Left kidney (tissue), 8 donors: ENCODE measurements at places on chromosomes 7 and 10. TPM values are rescaled to one million over a fixed set of nuclear protein-coding genes. Genes with fewer than 3 reads are reported as not detected.
A peak's percentile ranks its signal among the peaks of the same experiment; 100 is the strongest.

GRCh38 chr10:85148693-85149640 is 820.6 kb downstream of the CCSER2 start:
- DNase-seq = no peak

GRCh38 chr10:86451604-86451960 is 70.0 kb downstream of the WAPL start:
- DNase-seq = peak; percentile 12

DNA sequence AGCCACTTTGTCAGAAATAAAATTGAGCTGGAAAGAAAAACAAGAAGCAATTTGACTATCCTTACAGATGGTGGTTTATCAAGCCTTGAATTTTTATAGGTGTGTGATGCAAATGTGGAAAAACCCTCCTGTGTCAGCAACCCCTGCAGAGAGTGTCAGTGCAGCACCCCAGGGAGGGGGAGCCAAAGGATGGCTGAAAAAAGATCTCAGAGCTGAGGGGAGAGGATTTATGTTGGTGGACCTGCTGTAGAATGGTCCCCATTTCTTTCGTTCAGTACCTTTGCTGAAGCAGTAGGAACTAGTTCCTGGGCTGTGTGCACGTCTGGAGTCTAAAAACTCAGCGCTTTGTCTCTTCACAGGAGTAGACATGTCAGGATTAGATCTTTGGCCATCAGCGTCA is 239.0 kb downstream of the PHTF2 start:
- DNase-seq = no peak

- DNase-seq = no peak
Observed at GRCh38 chr10:105094048-105094447, 453.0 kb downstream of the SORCS3 start.

- no peak for DNase-seq
Observed at GRCh38 chr10:121838149-121838548, 89.7 kb downstream of the ATE1 start.

DNA sequence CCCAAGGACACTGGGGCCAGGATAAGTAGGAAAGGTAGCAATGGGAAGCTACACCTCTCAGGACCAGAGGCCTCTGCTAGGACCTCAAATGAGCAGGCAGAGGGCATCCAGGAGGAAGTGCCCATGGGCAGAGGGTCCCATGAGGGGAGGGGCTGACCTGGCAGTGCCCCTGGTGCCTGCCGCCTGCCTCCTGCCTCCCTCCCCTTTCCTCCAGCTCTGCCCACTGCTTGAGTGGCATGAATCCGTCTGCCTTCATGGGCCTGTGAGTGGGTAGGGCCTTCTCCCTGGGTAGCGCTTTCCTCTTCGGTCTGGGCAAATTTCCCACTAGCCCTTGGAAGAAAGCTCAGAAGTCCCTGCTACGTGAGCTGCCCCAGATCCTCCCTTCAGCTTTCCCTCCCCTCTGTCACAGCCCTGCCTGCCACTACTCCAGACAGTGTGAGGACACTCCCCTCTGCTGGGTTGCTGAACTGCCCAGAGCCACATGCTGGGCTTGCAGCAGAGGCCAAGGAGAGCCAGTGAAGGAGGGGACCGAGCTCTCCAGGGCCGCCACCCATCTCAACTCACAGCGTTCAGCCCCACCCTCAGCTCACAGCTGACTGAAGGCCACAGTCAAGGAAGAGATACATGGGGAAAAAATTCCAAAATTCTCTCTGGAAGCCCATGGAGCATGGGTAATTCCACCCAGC is 141.4 kb downstream of the ARHGAP22 start:
- no peak for DNase-seq

- DNase-seq = no peak
Observed at GRCh38 chr10:44806950-44807349, 104.2 kb upstream of the TMEM72 start.

DNA sequence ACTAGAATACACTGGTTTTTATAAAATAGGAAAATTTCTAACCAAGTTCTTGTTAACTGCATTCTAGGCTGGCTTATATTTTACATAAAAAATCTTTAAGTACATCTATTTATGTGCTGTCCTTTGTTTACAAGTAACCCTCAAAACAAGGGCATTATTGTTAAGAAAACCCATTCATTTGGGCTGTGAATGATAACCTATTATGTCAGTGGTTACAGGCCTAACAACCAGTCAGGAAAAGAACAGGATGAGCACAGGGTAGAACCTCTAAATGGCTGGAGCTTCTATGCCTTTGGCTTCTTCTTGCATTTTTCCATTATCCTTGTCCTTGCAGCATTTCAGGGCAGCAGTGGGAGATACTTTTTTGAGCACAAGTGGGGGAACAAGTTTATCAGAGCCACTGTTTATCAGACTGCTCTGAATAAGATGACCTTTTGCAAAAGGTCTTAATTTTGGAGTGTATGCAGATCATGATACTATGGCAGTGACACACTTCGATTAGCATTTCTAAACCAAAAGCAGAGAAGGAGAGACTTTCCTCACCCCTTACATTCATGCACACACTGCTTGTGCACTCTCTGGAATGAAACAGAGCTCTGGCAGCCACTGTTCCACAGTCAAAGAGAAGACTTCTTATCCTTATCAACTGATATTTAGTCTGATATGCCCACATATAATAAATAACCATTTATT is 10.9 kb downstream of the GPR37 start:
- no peak for DNase-seq

- DNase-seq = no peak
Observed at GRCh38 chr7:144038887-144039286, 9.9 kb upstream of the OR2A5 start.

DNA sequence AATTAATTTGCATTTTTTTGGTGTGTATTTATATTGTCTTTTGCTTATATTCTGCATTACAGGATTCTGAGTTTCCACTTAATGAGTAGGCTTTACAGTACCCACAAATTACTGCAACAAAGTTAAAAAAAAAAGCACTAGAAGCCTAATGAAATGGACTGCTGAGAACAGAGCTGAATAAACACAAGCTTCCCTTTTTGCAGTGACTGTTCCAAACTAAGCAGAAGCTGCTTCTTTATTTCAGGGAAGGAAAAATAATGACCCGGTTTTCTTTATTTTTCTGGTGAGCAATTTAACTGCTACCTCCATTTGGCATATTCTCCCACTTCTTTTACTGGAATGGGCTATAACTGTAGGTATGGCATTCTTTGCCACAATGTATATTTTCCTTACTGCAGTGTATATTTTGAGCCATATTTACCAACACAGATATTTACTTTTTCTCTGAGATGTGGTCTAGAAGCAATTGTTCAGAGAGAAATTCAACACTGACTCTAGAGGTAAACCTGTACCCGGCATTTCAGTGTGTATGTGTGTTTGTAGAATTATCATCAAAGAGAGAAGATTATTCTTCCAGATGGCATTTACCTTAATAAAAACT is 56.9 kb downstream of the HDAC9 start:
- DNase-seq = no peak

GRCh38 chr7:28996836-28997235 is 38.7 kb upstream of the TRIL start:
- no peak for DNase-seq

DNA sequence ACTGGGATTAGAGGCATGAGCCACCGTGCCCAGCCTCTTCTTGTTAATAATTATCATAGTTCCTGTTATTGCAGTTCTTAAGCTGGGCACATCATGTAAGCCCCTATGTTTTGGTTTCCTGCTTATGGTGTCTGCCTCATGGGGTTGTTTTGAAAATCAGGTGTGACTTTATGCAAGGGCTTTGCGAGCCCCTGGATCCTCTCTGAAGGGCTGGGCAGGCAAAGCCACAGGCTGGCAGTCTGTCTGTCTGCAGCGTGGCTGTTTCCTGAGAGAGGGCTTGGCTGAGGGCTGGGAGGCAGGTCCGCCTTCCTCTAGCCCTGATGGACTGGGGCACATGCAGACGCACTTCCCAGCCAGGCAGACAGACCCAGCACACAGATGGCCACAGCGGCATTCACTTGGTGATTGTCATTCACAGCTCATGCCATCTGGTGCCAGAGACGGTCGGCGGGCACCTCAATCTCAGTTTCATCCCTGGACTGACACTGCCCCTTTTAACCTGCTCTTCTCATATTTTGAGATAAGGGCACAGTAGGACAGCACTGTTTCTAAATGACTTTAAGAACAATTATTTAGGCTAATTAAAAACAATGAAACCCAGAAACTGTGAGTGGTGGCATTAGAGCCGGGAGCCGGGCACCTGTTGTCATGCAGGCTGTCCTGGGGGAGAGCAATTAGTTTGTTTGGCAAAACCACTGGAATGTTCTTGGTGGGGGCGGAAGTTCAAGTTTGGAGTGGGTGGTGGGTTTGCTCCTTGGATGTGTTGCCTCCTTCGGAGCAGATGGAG is 35.5 kb downstream of the RBM20 start:
- no peak for DNase-seq

RNF32 gene
- 3.9 TPM for polyA plus RNA-seq

STEAP1 gene
- 16.5 TPM for polyA plus RNA-seq

SYNPO2L gene
- 1.6 TPM for polyA plus RNA-seq
